ENCODE measurements at places on chromosomes 6 and 20. TPM values are rescaled to one million over a fixed set of nuclear protein-coding genes. Genes with fewer than 3 reads are reported as not detected.

The ARMH2 gene
- not detected for total RNA-seq

The PNLDC1 gene
- total RNA-seq: not detected

The RNF217 gene
- 43.3 TPM for total RNA-seq

The ZNF391 gene
- 5.2 TPM for total RNA-seq

The DEFB119 gene
- total RNA-seq: not detected

The KCNQ2 gene
- total RNA-seq: not detected

The NKX2-2 gene
- total RNA-seq: not detected

The RGS17 gene
- 0.66 TPM for total RNA-seq

The DEFB124 gene
- total RNA-seq: not detected

The BMP5 gene
- 1.3 TPM for total RNA-seq

The FABP7 gene
- total RNA-seq: 2.6 TPM

The UBE2C gene
- 5.9 TPM for total RNA-seq

The FAM83D gene
- total RNA-seq: 0.33 TPM

The COL11A2 gene
- total RNA-seq: 1.0 TPM

The PRDM13 gene
- total RNA-seq: not detected

The PCNA gene
- total RNA-seq: 55.4 TPM

The FNDC1 gene
- total RNA-seq: 10.1 TPM

The TMEM244 gene
- not detected for total RNA-seq

The EPPIN gene
- total RNA-seq: not detected

The SSTR4 gene
- total RNA-seq: not detected

The SOX18 gene
- 3.2 TPM for total RNA-seq

The RING1 gene
- 19.5 TPM for total RNA-seq

The SLC22A2 gene
- not detected for total RNA-seq

The VGLL2 gene
- not detected for total RNA-seq

The RIPPLY2 gene
- not detected for total RNA-seq

The OXT gene
- not detected for total RNA-seq

The IPCEF1 gene
- total RNA-seq: 3.7 TPM

Data from breast epithelium (tissue), 4 donors.